NCI-H1930 (cell line): ENCODE measurements at places on chromosomes 2 and 18.

GRCh38 chr2:208872591-208872990 lies 466.0 kb downstream of the PTH2R start:
- no peak for DNase-seq

- no peak for DNase-seq
Observed at GRCh38 chr2:28165087-28165635, 227.5 kb upstream of the FOSL2 start.

DNA sequence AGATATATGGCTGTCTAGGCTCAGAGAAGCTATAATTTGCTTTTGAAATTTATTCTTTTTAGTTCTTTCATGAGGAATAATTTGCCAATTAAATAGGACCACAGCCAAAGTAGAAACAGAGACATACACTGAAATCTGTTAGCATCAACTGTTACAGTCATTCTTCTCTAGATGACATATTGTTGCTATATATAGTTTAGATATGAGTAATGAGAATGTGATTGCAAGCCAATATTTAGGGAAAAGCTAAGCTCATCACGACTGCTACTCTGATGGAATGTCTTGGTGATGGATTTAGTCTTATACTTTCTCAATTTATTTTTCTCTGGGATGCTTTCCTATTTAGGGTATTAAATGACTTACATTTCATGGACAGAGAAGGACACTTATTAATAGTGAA lies 259.1 kb downstream of the LNPK start:
- DNase-seq, result no peak

DNA sequence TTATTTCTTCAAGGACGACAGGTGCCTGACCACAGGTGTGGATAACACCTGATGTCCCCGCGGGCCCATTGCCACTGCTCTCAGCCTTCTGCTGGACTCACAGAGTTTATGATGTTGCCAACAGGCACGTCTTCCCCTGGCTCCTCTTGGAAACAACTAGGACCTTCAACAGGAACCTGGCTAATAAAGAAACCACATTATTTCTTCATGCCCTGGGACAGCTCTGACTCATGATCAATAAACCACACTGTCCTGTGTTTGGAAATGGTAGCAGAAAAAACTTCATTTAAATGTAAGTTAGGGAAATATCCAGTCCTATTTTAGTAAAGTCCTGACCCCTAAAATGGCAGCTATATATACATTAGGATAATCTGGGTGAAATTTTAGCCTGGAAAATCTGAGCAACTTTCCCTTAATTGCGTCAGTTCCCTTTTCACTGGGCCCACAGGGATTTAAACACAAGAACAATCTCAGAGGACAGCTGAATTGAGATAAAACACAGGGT lies 158.9 kb downstream of the VAPA start:
- DNase-seq, result no peak

- DNase-seq, result no peak
Observed at GRCh38 chr2:45028276-45028675, 19.0 kb upstream of the SIX2 start.

DNA sequence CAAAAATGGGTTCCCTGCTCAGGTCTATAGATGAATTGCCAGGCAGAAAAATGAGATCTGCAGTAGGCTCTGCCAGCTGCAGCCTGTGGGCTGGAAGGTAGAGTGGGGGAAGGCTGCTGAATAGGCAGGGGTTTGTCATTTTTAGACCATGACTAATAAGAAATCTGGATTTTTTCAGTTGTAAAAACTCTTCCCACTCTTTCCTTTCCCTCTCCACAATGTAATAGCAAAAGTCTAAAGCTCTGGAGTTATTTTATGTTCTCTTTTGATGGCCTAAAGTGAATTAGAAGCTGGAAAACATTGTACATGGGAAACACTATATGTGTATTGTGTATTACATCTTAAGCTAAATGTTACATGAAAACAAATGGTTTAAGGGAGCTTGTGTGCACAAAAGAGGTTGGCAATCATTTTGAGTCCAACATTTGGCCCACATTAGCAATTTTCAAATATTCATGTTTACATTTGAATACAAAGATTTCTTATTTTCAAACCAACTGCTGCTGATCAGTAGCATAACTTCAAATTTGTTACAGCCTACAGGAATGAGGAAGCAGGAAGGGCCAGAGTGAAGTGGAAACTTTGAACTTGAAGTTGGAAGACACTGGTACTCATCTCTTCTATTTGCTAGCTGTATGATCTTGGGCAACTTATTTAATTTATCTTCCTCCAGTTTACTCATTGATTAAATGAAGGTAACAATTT lies 407.1 kb downstream of the SLC4A3 start:
- no peak for DNase-seq

- DNase-seq, result no peak
Observed at GRCh38 chr2:238021327-238021726, 39.5 kb upstream of the SCLY start.

DNA sequence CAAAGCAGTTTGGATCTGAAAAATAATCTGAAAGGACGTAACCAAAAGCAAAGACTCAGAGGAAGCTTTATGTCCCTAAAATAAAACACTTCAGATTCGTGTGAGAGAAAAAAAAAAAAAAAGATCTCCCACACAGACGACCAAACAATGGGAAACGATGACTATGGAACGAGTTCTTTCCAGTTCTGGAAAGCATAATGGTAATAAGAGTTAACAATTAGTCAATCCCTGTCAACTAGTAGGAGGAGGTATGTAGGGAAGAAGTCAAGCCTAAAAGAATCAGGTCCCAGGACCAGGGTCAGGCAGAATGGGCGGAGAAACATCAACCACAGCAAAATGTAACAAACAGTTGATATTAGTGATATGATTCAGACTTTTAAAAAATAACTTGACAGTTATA lies 170.3 kb upstream of the SETBP1 start:
- no peak for DNase-seq

GRCh38 chr18:49073437-49073836 lies 122.7 kb upstream of the SMAD7 start:
- DNase-seq, result no peak

- DNase-seq, result no peak
Observed at GRCh38 chr2:215403441-215404347, 32.2 kb downstream of the FN1 start.

DNA sequence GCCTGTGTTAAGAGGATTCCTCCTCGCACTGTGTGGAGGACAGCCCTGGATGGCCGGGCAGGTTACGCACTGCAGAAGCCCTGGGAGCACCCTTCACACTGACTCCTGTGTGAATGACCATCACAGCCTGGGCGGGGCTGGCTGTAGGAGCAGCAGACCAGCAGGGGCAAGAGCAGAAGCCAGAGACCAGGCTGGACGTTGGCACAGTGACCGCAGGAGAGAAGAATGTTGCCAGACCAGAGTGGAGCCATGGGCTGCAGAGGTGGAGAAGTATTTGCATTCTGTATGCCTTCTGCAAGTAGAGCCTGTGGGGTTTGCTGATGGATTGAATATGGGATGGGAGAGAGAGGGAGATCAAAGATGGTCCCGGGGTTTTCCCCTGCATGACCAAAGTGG lies 23.1 kb downstream of the LRRFIP1 start:
- DNase-seq, result no peak

- no peak for DNase-seq
Observed at GRCh38 chr2:49035481-49035880, 118.8 kb downstream of the FSHR start.

DNA sequence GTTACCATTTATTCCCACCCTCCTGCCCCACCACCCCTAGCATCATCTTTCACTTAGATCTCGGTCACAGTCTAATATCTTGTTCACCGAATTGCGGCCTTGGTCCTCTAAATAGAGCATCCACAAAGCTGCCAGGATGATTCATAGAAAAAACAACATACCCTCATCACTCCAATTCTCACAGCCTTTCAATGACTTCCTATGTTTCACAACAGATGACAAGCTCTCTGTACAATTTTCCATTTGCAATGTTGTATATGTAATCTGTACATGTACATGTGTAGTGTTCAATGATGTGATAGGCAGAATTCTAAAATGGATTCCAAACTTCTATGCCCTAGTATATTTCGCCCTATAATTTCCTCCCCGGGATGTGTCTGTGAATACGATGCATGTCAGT lies 675.6 kb upstream of the CELF4 start:
- no peak for DNase-seq

DNA sequence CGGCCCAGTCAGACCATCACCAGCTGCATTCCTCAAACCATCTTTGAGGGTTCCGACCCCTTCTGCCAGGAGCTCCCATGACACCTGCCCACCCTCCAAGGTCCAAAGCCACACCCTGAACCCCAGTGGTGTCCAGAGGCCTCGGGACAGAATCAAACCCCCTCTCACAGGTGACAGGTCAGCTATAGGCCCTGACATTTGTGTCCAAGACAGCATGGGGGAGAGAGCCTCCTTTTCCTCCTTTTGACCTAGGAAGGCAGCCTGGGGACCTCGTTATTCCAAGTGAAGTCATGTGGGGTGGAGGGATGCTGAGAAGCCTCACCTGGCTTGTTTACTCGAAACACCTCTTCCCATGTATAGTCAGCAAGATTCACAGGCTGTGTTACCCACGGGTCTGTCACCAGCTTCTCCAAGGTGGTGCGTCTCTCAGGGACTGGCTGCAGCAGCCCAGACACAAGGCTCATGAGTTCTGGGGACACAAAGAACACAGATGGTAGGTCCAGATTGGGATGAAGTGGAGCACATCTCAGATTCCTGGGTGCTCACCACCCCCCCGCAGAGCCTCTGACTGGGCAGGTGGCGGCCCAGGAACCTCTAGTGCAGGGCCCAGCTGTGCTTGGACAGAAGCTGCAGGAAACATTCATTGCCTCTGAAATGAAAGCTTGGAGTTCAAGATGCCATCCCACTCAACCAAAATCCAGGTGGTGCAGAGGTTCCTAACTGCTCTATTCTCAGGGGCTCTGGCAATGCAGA lies 5.1 kb upstream of the MTERF4 start:
- DNase-seq, result no peak

DNA sequence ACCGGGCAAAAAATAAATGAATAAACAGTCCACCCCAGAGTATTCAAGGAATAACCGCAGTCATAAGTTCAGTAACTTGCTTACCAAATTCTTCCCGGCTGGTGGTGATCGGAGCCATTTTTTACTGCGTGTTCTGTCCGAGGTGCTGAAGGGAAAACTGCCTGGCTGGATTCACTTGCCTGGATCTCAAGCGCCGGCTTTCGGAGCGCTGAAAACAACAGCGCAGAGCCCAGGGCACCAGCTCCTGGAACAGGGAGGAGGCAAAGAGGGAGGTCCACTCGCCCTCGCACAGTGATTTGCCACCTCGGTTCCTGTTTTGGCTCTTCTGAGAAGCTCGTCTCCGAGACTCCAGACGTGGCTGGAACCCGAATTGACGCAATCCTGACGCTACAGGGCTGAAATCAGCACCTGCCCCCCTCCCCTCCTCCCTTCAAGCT lies at the start of gene SYT4:
Gene SYT4 (minus strand): TSS at position 327 of the 437 bp plus-strand sequence. CDS start 209 bp downstream, at position 118.
- no peak for DNase-seq

- DNase-seq, result no peak
Observed at GRCh38 chr2:146992057-146992456, 852.8 kb upstream of the ACVR2A start.

DNA sequence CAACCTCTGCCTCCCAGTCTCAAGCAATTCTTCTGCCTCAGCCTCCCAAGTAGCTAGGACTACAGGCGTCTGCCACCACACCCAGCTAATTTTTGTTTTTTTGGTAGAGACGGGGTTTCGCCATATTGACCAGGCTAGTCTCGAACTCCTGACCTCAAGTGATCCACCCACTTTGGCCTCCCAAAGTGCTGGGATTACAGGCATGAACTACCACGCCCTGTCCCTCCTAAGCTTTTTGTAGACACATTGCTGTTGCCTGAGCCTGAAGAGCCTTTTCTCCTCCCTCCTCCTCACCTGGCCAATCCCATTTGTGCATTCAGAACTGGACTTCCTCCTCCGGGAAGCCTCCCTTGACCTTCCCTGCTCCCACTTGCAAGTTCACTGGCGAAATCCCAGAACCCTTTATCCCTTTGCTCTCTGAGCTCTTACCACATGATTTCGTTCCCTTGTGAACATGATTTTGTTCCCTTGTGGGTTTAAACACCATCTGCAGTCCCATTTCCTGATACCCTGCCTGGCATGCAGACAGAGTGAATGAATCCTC lies 2.6 kb downstream of the C2orf72 start:
- no peak for DNase-seq

- no peak for DNase-seq
Observed at GRCh38 chr2:101751875-101752619, 54.5 kb downstream of the MAP4K4 start.

DNA sequence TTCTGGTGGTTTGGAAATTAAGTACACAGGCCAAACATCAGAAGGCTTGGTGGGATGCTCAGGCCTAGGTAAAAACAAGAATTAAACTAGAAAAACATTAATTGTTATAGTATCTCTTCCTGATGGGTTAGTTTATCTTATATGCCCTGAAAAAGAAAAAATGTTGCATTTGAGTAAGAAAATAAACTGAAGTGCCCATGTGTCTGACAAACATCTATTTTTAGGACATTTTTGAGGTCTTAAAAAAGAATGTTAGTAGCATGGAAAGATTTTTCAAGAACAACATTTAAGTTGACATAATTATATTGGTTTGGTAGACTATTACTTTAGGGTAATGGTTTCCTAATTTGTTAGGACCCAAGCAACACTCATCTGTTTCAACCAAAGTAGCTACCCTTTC lies 140.1 kb upstream of the RND3 start:
- no peak for DNase-seq

DNA sequence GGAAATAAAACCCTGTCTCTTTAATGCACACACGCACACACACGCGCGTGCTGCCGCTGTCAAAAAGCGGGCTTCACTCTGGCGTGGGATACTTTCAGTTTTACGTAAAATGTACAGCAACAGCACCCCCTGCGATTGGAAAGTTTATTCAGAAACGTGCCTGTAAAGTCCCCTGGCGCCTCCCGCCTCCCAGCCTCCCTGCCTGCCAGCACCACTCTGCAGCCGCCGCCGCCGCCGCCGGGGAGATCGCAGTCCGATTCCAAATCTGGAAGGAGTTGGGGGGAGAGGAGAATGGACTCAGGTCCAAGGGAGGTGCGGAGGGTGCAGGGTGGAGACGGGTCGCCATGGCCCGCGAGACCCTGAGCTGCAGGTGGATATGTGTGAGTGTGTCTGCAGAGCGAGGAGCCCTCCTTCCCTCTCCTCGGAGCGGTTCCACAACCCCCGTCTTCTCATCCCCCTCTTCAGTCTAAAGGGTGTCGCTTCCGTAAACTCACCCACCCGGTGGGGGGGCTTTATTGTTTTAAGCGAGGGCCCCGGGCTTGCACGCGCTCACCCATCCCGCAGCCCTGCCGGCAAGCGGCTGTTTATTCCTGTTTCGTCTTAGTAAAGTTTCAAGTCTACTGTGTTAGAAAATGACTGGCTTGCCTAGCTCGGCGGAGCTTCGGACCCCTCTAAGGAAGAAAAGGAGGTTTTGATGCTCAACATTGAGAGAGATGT lies 1.8 kb upstream of the BCL11A start:
- peak; percentile 34 for DNase-seq

GRCh38 chr18:13584825-13585224 lies 141.5 kb downstream of the FAM210A start:
- DNase-seq, result no peak

- no peak for DNase-seq
Observed at GRCh38 chr2:190763901-190764514, 115.1 kb downstream of the NAB1 start.

DNA sequence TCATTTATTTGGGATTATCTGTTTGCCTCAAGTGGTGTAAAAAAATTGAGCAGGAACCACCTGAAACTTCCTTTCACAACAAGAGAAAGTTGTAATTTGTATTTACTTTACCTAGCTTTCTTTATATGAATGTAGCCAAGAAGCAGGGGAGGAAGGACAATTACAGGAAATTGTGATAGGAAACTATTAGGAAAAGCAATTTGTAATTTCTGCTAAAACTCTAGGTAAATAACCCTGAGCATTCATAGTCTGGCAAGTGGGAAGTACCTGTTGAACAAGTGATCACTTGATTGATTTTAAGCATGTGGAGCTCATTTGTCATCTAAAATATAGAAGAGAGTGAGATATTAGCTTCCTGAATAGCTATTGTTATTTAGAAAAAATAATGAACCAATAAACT lies 5.0 kb downstream of the TFPI start:
- no peak for DNase-seq
